ENCODE measurements at places on chromosomes 4 and X.

DNA sequence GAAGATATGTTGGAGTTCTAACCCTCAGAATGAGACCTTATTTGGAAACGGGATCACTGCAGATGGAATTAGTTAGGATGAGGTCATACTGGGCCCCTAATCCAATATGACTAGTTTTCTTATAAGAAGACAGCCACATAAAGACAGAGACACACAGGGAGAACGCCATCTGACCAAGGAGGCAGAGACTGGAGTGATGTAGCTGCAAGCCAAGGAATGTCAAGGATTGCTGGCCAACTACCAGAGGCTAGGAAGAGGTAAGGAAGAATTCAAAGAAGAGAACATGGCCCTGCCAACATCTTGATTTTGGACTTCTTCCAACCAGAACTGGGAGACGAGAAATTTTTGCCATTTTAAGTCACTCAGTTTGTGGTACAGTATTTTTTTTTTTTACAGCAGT, 152.8 kb upstream of the DIPK2B start:
- no peak for DNase-seq

GRCh38 chr4:169410839-169411770, 140.3 kb upstream of the SH3RF1 start:
- no peak for DNase-seq

- DNase-seq: no peak
These were observed 34.2 kb downstream of the TSC22D3 start for GRCh38 chrX:107741404-107741790.

- DNase-seq: no peak
These were observed 177.8 kb upstream of the GK2 start for GRCh38 chr4:79585834-79586233.

DNA sequence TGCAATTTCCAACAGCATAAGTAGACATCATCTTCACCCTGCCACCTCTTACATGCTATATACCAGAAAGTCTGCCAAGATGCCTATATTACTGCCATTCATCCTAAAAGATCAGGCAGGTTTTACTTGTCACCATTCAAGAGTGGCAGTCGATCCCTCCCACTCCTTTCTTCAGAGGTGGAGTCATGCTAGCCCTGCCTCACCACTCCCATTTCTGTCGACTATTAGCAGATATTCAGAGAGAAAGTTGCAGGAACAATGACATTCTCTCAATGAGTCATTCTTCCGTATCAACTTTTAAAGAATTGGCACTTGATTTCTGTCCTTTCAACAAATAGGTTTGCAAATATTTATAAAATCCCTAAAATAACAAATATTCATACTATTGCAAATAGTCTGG, 1060.1 kb downstream of the ADGRL3 start:
- DNase-seq: no peak

DNA sequence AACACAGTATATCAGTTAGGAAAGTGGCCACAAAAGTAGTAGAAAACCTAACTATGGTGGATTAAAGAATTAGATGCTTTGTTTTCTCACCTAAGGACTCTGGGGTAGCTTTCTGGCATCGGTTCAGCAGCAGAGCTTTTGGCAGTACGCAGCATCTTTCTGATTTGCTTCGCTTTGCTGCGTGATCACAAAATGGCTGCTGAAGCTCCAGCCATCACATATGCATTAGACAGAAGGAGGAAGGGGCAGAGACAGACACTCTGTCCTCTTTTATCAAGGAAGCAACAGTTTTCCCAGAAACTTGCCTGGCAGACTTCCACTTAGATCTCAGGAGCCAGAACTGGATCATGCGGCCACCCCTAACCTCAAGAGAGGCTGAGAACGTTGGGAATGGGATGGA, 15.1 kb downstream of the TREX2 start:
- no peak for DNase-seq

GRCh38 chr4:20403846-20404245, 152.1 kb downstream of the SLIT2 start:
- DNase-seq: no peak

DNA sequence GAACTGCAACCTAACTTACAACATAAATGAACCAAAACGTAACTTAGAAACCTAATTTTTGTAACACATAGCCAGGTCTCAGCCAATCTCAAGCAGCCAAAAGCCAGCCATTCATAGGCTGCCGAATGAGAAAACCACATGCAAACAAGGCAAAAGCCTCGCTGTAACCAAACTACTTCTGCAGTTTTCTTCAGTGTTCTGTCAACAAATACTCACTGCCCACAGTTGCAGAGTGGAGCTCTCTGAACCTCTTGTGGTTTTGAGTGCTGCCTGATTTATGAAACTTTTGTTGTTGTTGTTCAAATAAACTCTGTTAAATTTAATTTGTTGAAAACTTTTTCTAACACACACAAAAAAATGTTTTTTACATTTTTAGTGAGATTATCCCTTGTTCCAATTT, 251.2 kb downstream of the PAPSS1 start:
- DNase-seq: no peak

DNA sequence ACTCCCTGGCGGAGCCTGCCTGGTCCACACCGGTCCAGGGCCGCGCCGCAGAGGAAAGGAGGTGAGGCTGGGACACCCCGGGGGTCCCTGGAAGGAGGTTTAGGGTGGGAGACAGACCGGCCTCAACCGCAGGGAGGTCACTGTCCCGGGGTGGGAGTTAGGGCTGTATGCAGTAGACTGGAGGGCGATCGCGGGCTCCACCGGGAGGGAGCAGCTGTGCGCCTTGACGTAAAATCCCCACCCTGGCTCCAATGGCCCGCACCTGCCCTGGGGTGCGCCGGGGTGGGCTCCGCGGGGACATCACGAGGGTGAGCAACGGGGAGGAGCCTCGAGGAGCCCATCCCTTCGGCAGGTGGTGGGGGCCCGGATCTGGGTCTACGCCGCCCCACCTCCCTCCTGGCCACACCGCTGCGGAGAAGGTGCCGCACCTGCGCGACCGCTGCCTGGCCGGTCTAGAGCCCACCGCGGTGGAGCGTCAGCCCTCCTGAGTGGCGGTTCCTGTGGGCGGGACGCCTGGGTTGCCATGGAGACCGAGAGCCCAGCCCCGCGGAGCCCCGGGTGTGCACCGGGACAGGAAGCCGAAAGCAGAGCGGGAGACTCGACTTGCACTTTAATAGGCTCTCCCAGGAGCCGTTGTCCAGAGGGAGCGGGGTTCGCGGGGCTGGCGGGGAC, 105.1 kb downstream of the ADRA2C start:
- DNase-seq: peak; percentile 28

DNA sequence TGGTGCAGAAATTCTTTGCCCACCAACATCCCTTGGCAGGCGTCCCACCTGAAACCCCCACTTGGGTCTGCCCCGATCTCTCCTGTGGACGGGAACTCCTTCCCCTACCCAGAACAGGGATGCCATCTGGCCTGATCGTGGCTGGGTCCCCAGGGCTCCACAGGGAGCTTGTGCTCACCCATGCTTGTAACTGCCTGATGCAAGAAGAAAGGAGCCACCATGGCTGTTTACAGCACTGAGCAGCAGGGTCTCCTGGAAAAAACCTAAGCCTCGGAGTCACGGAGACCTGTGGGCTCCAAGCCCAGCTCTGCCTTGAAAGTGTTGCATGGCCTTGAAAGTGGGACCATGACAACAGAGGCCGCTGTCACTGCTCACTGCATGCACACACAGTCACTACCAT, 101.5 kb upstream of the AFAP1 start:
- DNase-seq: no peak

DNA sequence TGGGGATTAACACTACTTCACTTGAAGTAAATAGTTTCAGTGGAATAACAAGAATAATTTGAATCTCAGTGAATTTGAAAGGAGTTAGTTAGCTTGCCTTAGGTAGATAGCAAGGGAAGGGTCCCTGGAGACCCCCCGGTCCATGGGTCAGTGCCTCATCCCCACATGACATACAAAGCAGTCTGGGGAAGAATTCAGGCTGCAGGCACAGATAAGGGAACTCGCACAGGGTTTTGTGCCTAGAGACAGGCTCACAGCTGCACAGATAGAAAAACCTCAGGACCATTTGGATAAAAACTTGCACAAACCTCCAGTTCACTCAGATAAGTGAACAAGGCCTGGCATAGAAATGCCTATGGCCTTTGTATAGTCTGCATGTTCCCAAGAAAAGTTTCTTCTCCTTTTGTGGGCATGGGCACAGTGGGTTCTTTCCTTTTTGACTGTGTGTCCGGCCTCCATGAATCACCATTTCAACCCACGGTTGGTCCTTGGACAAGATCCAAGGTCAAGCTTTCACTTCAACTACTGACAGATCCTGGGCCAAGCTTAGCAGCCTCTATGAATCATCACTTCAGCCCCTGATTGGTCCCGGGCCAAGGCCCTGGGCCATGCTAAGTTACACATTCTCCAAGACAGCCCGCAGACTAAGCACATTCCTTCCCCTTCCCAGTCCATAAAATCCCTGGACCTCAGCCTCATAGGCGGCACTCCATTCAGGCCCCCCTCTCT, 108.3 kb upstream of the KLHL4 start:
- no peak for DNase-seq

DNA sequence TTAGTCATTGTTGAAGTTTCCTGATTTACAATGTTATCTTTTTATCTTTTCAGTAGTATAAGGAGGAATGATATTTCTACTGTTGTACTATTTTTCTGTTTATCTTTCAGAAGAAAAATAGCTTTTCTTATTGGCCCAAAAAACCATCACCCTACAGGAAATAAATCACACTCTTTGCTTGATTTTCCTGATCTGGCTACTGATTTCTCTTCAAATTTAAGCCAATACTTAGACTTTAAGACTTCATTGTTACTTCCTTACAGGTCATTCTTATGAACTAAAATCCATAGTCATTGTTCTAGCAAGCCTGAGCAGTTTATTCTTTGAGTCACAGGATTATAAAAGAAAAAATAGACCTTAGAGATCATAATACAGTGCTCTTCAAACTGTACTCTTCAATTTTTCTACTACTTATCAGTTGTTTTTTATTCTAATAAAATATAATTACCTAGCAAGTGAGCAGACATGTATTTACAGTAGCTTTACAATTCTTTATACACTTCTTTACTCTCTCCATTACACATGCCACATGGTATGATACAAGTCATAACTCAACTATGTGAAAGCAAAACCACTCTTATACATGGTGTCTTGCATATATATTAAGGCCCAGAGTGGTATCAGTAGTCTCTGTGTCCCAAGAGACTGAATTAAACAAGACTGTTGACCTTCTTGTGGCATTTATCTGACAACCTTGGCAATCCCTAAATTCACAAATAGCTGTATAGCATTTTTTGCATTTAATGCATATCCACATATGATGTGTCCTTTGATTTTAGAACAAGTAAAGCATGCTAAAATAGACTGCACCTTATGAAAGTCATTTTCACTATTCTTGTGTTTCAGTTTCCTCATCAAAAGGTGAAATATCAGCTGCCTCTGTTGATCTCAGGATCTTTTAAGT, 47.9 kb downstream of the TET2 start:
- no peak for DNase-seq

DNA sequence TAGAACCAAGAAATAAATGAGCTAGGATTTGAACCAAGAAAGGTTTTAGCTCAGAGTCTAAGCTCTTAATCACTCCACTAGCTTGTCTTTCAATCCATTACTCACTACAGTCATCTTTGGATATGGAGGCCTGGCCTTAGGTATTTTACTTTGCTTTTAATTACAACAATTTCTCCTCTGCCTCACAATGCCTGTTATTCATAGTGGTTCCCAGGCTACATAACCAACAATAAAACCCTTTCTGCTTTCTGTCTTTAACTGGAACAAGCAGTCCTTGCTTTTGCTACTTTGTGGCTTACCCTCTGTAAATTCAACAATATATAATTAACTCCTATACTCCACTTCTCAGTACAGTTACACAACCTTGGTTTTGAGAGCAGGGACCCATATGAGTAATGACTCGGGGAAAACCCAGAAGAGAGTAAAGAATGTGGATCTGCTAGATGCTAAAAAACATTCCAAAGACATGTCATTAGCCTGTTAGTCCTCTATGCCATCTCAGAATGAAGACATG, 94.7 kb upstream of the NAP1L5 start:
- no peak for DNase-seq

GRCh38 chr4:153241970-153242838, 38.0 kb downstream of the TRIM2 start:
- DNase-seq: no peak

- no peak for DNase-seq
These were observed 154.2 kb downstream of the FHIP1A start for GRCh38 chr4:151563194-151563593.

DNA sequence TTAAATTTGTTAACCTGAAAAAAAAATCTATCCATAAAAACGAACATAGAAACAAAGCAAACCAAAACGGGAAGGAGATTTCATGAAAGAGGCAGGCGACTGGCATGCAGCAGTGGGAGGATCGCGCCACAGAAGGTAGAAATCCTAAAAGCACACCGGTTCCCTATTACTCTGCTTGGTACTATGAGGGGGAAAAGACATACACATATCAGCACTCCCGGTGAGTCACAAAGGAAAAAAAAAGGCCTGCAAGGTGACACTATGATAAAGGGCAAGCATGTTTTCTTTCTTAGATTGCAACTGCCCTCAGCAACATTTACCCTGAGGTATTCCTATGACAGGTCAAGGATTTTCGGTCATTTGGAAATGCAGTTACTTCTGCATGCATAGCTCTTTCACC, 60.6 kb upstream of the NAP1L5 start:
- DNase-seq: no peak

DNA sequence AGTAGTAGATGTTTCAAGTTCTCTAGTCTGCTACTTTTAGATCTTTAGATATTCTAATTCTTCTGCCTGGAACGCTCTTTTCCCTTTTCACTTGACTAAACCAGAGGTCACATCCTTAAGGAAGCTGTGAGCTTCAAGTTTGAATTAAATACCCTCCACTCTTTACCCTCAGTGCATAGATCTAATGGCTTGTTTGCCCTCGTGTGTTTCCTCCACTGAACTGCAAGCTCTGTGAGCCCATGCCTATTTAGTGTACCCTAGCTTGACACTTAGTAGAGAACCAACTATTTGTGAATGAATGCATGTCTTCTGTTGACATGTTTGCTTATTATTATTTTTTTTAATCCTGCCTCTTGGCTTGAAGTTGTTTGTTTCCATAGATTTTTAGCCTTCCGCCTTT, 138.3 kb downstream of the PDE5A start:
- DNase-seq: no peak

- no peak for DNase-seq
These were observed 415.5 kb upstream of the FAT1 start for GRCh38 chr4:187139141-187139540.

- DNase-seq: no peak
These were observed 108.5 kb upstream of the GLRA2 start for GRCh38 chrX:14420841-14421240.

- peak; percentile 34 for DNase-seq
These were observed 560 bp upstream of the TMSB4X start for GRCh38 chrX:12974305-12974795.

- DNase-seq: no peak
These were observed 547 bp upstream of the PDGFRA start for GRCh38 chr4:54228546-54228945.

DNA sequence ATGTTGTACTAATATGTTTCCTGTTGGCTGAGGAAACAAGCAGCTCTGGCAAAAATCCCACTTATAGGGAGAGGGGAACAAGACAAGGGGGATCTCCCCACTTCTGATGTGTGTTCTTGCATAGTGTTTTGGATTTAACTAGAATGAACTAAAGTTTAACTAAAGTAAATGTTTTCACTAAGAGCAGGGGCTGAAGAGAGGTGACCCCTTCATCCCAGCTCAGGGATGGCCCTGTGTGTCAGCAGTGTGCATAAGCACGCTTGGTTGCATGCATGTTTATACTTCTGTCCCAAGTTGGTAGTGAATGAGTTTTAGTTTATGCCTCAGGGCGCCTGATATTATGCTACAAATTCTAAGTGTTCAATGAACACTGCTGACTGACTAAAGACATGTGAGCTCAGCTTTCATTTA, 169.4 kb downstream of the MGST2 start:
- DNase-seq: no peak

- no peak for DNase-seq
These were observed 3.4 kb downstream of the ABCD1 start for GRCh38 chrX:153728095-153728494.
